ENCODE measurements at places on chromosomes 1 and 21.
A peak's percentile ranks its signal among the peaks of the same experiment; 100 is the strongest.

GRCh38 chr1:79551321-79551720, 544.8 kb upstream of the ADGRL4 start:
- DNase-seq, result no peak

GRCh38 chr1:173043253-173043652, 7.5 kb downstream of the TNFSF18 start:
- no peak for DNase-seq

DNA sequence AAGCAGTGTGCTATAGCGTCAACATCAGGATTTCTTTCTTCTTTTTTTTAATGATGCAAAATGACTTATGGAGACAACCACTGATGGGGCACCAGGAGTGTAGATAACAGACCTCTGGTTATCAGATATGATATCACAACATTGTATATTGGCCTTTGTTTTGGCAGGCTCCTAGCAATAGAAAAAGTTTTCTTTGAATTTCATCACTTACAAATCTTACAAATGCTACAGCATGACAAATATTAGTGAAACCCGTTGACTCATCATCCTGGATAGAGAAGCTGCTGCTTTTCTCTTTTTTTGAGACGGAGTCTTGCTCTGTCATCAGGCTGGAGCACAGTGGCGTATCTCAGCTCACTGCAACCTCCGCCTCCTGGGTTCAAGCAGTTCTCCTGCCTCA, 92.9 kb downstream of the LTN1 start:
- DNase-seq, result peak; percentile 2

- DNase-seq, result no peak
Measured at GRCh38 chr1:182193908-182194550, 132.5 kb upstream of the ZNF648 start.

GRCh38 chr1:164524810-164525209, 34.2 kb upstream of the PBX1 start:
- DNase-seq, result no peak

- no peak for DNase-seq
Measured at GRCh38 chr21:33394260-33394659, 9.0 kb upstream of the IFNGR2 start.

- DNase-seq, result no peak
Measured at GRCh38 chr1:48616710-48617109, 144.7 kb upstream of the SPATA6 start.

GRCh38 chr1:157487504-157487903, 64.8 kb downstream of the FCRL5 start:
- no peak for DNase-seq

- no peak for DNase-seq
Measured at GRCh38 chr1:234262007-234262753, 111.1 kb upstream of the COA6 start.

- DNase-seq, result no peak
Measured at GRCh38 chr1:60279798-60280197, 206.2 kb upstream of the C1orf87 start.

DNA sequence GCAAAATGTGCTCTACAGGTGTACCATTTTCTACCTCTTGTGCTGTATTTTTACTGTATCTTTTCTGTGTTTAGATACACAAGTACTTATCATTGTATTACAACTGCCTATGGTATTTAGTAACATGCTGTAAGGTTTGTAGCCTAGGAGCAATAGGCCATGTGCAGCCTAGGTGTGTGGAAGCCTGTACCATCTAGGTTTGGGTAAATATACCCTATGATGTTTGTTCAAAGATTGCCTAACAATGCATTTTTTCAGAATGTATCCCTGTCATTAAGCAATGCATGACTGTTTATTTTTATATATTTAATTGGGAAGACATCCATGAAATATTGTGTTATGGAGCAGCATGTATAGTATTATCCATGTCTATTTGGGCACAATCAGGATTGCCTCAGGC, 11.0 kb downstream of the ETV3L start:
- DNase-seq, result no peak

Measured in A549 (cell line).